ENCODE measurements at places on chromosomes 7 and 10.

DNA sequence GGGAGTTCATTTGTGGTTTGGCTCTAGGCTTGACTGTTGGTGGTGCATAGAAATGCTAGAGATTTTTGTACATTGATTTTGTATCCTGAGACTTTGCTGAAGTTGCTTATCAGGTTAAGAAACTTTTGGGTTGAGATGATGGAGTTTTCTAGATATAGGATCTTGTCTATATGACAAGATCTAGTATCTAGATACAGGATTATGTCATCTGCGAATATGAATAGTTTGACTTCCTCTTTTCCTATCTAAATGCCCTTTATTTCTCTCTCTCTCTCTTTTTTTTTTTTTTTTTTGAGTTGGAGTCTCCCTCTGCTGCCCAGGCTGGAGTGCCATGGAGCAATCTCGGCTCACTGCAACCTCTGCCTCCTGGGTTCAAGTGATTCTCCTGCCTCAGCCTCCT, 62.9 kb downstream of the MGAM2 start:
- H3K27me3 ChIP-seq: peaks cover 4% of the 10 kb centered on the region
- no peaks in the 10 kb centered on the region for H3K4me1 ChIP-seq
- no peaks in the 10 kb centered on the region for H3K36me3 ChIP-seq
- H3K4me3 ChIP-seq: no peak overlapping the region
- no peak for DNase-seq

- peaks cover 15% of the 10 kb centered on the region for H3K4me1 ChIP-seq
- no peak for DNase-seq
- H3K36me3 ChIP-seq: no peaks in the 10 kb centered on the region
- H3K4me3 ChIP-seq: no peak overlapping the region
- peak overlapping the region; percentile 24 for H3K27ac ChIP-seq
Observed at GRCh38 chr7:111529507-111530355, 32.6 kb downstream of the IMMP2L start.

GRCh38 chr7:136976504-136977251, 108.2 kb downstream of the CHRM2 start:
- no peak overlapping the region for H3K4me3 ChIP-seq
- DNase-seq: no peak
- no peak overlapping the region for H3K27ac ChIP-seq

- no peaks in the 10 kb centered on the region for H3K36me3 ChIP-seq
- no peaks in the 10 kb centered on the region for H3K27me3 ChIP-seq
- no peak for DNase-seq
- no peak overlapping the region for H3K27ac ChIP-seq
Observed at GRCh38 chr7:16661924-16662323, 15.9 kb downstream of the BZW2 start.

DNA sequence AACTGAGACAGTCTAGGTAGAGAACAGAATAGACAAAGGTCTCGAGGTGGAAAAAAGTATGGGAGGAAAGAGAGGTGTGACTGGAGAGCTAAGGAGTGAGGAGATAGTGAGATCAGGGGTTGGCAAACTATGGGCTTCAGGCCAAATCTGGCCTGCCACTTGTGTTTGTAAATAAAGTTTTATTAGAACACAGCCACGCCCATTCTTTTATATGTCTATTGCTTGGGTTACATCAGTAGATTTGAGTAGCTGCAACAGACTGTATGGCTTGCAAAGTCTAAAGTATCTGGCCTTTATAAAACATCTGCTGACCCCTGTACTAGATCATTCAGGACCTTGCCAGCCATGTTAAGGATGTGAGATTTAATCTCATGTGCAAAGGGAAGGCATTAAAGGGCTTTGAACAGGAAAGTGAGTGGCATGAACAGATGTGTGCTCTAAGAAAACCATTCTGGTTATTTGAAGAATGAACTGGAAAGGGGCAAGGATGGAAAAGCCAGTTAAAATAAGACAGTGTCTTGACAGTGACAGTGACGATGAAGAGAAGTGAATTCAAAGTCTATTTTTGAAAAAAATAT, 240.3 kb downstream of the RNLS start:
- H3K27ac ChIP-seq: peak overlapping the region; percentile 98
- DNase-seq: peak; percentile 22
- no peak overlapping the region for H3K4me3 ChIP-seq
- H3K4me1 ChIP-seq: no peaks in the 10 kb centered on the region
- no peaks in the 10 kb centered on the region for H3K27me3 ChIP-seq

- H3K27ac ChIP-seq: no peak overlapping the region
- no peak for DNase-seq
- H3K27me3 ChIP-seq: no peaks in the 10 kb centered on the region
Observed at GRCh38 chr7:48887500-48887899, 36.8 kb upstream of the CDC14C start.

- H3K27ac ChIP-seq: peak overlapping the region; percentile 97
- H3K27me3 ChIP-seq: no peaks in the 10 kb centered on the region
- no peak overlapping the region for H3K4me3 ChIP-seq
- H3K36me3 ChIP-seq: no peaks in the 10 kb centered on the region
- DNase-seq: peak; percentile 73
- H3K4me1 ChIP-seq: peaks cover 2% of the 10 kb centered on the region
Observed at GRCh38 chr10:30002426-30003266, 56.7 kb downstream of the JCAD start.

GRCh38 chr7:14507617-14508016, 394.9 kb downstream of the DGKB start:
- no peaks in the 10 kb centered on the region for H3K36me3 ChIP-seq
- DNase-seq: no peak
- H3K4me3 ChIP-seq: no peak overlapping the region
- peaks cover 5% of the 10 kb centered on the region for H3K4me1 ChIP-seq
- H3K27ac ChIP-seq: no peak overlapping the region

DNA sequence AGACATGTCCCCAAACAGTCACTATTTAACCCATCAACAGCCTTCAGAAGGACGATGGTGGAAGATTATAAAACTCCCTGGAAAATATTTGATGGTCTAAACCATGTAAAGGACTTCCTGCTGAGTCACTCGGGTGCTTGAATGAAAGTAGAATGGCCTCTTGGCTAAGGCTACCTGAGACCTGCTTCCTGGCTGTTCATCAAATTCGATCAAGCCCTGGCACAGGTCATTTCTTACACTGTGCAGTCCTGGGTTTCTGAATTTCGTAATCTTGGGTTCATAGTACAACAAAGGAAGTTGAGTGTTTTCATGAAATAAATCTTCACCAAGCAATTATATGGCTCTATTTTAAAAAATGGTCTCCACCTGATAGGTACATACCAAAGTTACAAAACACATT, 260.3 kb upstream of the RNF32 start:
- no peak overlapping the region for H3K4me3 ChIP-seq
- H3K27ac ChIP-seq: no peak overlapping the region
- no peak for DNase-seq
- H3K4me1 ChIP-seq: no peaks in the 10 kb centered on the region
- H3K27me3 ChIP-seq: peaks cover 83% of the 10 kb centered on the region
- H3K36me3 ChIP-seq: no peaks in the 10 kb centered on the region

DNA sequence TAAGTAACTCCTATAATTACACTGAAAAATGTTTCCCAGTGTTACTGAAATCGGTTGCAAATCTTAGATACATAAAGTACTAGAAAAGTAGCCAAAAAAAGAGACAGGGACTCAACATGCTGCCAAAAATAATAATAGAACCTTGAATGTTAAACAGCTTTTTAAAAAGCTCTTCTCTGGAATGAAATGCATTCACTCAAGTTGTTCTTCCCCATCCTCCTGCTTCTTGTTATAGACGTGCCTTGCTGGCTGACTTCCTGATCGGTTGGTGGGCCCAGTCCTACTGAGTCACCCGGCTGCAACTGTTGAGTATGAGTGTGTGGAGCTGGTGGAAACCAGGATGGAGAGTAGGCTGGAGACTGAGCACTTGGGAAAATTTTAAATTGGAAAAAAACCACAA, 30.6 kb upstream of the RAPGEF5 start:
- no peak overlapping the region for H3K4me3 ChIP-seq
- DNase-seq: no peak
- no peaks in the 10 kb centered on the region for H3K27me3 ChIP-seq
- no peak overlapping the region for H3K27ac ChIP-seq
- no peaks in the 10 kb centered on the region for H3K36me3 ChIP-seq
- H3K4me1 ChIP-seq: peaks cover 6% of the 10 kb centered on the region

DNA sequence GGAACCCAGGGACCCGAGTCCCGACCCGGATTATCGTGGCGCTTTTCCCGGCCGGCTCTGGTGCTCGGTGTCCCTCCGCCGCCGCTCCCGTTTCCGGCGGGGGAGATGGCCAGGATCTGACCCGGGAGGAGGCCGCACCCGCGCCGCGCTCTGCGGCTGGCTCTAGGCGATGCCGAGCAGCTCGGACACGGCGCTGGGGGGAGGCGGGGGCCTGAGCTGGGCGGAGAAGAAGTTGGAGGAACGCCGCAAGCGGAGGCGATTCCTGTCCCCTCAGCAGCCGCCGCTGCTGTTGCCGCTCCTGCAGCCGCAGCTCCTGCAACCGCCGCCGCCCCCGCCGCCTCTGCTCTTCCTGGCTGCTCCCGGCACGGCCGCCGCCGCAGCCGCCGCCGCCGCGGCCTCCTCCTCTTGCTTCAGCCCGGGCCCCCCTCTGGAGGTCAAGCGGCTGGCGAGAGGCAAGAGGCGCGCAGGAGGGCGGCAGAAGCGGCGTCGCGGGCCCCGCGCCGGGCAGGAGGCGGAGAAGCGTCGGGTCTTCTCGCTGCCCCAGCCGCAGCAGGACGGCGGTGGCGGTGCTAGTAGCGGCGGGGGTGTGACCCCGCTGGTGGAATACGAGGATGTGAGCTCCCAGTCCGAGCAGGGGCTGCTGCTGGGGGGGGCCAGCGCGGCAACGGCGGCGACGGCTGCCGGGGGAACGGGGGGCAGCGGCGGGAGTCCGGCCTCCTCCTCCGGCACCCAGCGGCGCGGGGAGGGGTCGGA, 593 bp downstream of the CDK13 start:
- no peaks in the 10 kb centered on the region for H3K4me1 ChIP-seq
- peak overlapping the region; percentile 97 for H3K27ac ChIP-seq
- H3K27me3 ChIP-seq: no peaks in the 10 kb centered on the region
- peaks cover 13% of the 10 kb centered on the region for H3K36me3 ChIP-seq
- peak; percentile 75 for DNase-seq

DNA sequence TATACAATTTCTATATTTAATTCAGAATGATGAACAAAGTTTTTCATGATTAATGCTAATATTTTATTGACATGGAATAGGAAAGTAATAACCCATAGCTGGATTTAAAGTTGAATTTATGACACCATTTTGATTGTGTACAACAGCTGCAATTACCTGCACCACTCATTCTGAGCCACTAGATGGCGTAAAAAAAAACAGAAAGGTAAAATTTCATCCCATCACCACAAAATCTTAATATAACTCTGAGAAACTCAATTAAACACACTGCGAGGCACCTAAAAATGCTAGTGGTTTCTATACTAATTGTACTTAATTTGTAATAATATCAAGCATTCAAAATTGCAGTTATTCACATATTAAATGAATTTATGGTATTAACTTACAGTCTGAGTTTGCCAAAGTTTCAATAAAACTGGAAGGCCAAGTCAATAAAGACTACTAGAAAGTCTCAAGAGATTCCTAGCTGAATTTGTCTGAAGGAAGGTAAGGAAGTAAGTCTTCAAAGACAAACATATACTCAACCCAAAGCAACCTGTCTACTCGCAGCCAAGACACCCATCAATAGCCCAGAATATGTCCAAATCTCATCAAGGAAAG, 182.5 kb downstream of the SKAP2 start:
- DNase-seq: peak; percentile 23
- no peak overlapping the region for H3K4me3 ChIP-seq
- H3K27me3 ChIP-seq: peaks cover 9% of the 10 kb centered on the region
- H3K27ac ChIP-seq: no peak overlapping the region
- H3K4me1 ChIP-seq: peaks cover 3% of the 10 kb centered on the region
- H3K36me3 ChIP-seq: no peaks in the 10 kb centered on the region

GRCh38 chr10:79944428-79945395, 4.2 kb downstream of the SFTPD start:
- no peak for DNase-seq
- peaks cover 6% of the 10 kb centered on the region for H3K27me3 ChIP-seq
- H3K4me3 ChIP-seq: no peak overlapping the region
- no peak overlapping the region for H3K27ac ChIP-seq
- no peaks in the 10 kb centered on the region for H3K36me3 ChIP-seq
- no peaks in the 10 kb centered on the region for H3K4me1 ChIP-seq

DNA sequence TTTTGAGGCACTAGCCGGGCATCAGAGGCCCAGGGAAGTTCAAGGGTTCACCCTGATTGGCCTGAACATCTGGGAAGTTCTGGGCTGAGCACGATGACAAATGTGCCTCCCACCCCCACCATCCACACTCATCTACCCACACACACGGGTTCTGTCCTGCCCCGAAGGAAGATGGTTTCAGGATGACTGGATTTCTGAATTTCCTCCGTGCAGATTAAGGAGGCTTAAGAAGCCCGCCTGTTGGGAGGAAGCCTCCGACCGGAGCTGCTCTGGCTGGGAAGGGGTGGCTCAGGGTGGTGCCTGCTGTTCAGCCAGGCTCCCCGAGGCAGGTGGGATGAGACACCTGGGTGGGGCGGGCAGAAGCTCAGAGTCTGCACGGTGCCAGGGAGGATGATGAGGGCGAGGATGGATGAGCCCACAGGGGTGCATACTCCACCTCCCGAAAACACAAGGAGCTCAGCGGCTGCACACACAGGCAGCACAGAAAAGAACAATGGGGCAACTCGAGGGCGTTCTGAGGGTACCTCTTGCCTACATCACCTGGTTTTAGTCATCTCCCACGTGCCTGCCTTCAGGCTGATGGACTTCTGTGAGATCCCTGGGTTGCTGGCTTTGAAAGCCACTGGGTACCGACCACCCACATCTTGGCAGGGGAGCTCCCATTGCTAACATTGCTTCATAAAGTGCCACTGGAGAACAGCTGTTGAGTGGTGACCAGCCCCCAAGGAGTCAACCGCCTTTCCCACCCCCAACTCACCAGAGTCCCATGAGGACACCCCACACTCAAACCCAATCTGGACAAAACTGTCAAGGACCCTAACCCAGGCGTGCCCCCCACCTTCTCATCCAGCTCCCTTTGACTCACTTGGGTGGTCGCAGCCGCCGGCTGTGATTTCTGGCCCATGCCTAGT, 41.2 kb downstream of the CALML3 start:
- no peak overlapping the region for H3K27ac ChIP-seq
- no peaks in the 10 kb centered on the region for H3K27me3 ChIP-seq
- H3K4me3 ChIP-seq: no peak overlapping the region
- DNase-seq: no peak
- no peaks in the 10 kb centered on the region for H3K4me1 ChIP-seq

GRCh38 chr10:95605163-95605562, 44.0 kb upstream of the SORBS1 start:
- H3K4me1 ChIP-seq: no peaks in the 10 kb centered on the region
- no peak for DNase-seq
- no peaks in the 10 kb centered on the region for H3K27me3 ChIP-seq
- H3K36me3 ChIP-seq: peaks cover 41% of the 10 kb centered on the region
- H3K4me3 ChIP-seq: no peak overlapping the region
- no peak overlapping the region for H3K27ac ChIP-seq

DNA sequence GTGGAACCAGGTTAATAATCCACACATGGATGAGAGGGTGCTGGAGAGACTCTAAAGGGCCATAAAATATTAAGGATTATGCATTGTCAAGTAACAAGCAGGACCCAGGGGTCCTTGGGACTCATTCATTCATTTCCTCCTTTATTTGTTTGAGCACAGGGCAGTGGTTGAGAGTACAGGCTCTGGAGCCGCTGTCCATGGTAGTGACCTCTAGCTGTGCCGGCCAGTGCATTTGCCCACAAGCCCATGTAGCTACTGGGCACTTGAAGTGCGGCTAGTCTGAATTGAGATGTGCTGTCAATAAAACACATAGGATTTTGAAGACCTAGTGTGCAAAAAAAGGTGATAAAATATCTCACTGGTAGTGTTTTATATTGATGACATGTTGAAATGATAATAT, 137.6 kb downstream of the C10orf105 start:
- H3K4me3 ChIP-seq: no peak overlapping the region
- no peak overlapping the region for H3K27ac ChIP-seq
- no peaks in the 10 kb centered on the region for H3K36me3 ChIP-seq
- H3K27me3 ChIP-seq: peaks cover 4% of the 10 kb centered on the region
- no peak for DNase-seq
- no peaks in the 10 kb centered on the region for H3K4me1 ChIP-seq

Measured in SK-N-SH (cell line).